H7 (cell line): ENCODE measurements at places on chromosomes 16 and 17. TPM values are rescaled to one million over a fixed set of nuclear protein-coding genes. Genes with fewer than 3 reads are reported as not detected.

- no peak for DNase-seq
Observed at GRCh38 chr16:31420037-31420436, 8.1 kb downstream of the COX6A2 start.

- no peak for DNase-seq
Observed at GRCh38 chr17:39186481-39187002, 10.9 kb downstream of the CACNB1 start.

- DNase-seq: peak; percentile 91
Observed at GRCh38 chr16:50884066-50884860, 142.4 kb downstream of the CYLD start.

- no peak for DNase-seq
Observed at GRCh38 chr16:49003022-49003421, 278.6 kb downstream of the CBLN1 start.

The C1QL1 gene
- total RNA-seq: 12.7 and 17.3 TPM in 2 replicates

- DNase-seq: no peak
Observed at GRCh38 chr17:40548982-40549685, 16.1 kb downstream of the CCR7 start.

The RFWD3 gene
- 75.9 and 76.3 TPM in 2 replicates for total RNA-seq

- peak; percentile 41 for DNase-seq
Observed at GRCh38 chr16:57265850-57266530, 18.5 kb downstream of the PLLP start.

The KRT28 gene
- total RNA-seq: not detected in 2 replicates

DNA sequence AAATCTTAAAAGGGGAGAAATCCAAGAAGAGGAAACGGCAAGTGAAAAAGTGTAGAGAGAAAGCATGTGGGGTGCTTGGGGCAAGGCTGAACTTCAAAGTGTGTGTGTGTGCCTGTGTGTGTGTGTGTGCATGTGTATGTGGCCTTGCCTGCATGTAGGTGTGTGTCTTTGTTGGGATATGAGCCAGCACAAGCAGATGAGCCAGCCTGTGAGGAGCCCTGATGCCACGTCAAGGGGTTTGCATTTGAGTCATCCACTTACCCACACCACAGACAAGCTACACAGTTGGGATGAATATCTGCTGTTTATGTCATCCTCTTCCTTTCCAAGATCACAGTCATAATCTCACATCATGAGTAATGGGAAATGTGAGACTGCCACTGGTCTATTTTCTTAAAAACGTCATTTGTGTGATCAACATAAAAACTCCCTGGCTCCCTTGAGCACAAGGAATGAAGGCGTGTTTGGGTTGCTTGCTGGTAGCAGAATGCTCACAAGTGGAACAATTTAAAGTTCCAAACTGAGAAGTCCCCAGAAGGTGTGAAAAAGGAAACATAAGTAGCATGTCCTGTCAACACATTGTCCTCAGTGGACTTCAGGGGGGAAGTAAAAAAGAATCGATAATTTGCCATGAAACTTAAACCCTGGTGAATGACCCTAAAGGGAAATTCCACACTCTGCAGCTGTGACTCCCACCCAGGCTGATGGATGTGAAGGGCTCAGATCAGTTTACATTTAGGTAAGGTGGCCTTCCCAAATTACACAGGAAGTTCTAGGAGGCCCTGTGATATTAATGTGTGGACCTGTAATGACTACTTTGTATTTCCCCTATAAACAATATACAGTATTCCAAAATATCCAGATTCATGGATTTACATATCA, 14.7 kb downstream of the KCTD19 start:
- DNase-seq: no peak

- no peak for DNase-seq
Observed at GRCh38 chr16:19474617-19475016, 47.3 kb downstream of the GDE1 start.

The ATAD5 gene
- 7.7 and 14.3 TPM in 2 replicates for total RNA-seq

The HES7 gene
- 1.3 and 2.1 TPM in 2 replicates for total RNA-seq

The ABCA10 gene
- total RNA-seq: not detected in 2 replicates

DNA sequence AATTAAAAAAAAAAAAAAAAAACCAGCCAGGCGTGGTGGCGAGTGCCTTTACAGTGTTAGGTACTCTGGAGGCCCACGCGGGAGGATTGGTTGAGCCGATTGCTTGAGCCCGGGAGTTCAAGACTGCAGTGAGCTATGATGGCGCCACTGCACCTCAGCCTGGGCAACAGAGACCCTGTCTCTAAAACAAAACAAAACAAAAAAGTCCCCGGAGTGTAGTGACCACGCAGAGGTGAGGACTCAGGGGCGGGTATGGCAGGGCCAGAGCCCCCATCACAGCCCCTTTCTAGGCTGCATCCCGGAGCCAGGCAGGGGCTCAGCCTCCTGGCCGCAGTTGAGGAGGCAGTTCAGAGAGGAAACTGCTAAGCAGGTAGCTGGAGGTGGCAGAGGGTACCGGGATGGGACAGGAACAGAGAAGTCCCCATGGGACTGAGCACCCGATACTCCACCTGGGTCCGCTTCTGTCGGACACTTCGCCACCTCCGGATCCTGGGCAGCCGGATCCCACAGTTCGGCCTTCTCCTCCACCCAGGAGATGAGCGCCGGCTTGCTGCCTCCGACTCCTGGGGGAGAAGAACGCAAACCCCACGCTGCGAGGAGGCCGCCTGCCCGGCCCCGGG, 800 bp downstream of the ZNF747 start:
- peak; percentile 59 for DNase-seq
